T-helper 22 cell (primary cell): ENCODE measurements at places on chromosomes 12 and 14.

DNA sequence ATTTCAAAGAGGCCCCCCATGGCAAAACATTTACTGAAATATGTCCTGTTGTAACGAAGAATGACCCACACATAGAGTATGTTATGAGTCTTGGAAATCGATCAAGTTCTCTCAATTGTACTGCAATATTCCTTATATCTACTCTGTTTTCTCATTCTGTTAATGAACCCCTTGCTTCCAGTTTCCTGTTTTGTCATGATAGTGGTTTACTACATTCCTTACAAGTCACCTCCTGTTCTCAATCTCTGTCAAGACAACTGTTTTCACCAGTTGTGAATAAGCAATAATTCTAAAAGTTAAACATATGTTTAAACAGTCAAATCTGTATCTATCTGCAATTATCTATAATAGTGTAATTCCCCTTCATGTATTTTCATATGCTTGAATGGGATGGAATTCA is 16.4 kb upstream of the ARID2 start:
- DNase-seq = no peak

- no peak for DNase-seq
Measured at GRCh38 chr12:5798242-5799015, 146.6 kb downstream of the ANO2 start.

GRCh38 chr12:109377139-109377685 is 29.5 kb downstream of the MYO1H start:
- no peak for DNase-seq

DNA sequence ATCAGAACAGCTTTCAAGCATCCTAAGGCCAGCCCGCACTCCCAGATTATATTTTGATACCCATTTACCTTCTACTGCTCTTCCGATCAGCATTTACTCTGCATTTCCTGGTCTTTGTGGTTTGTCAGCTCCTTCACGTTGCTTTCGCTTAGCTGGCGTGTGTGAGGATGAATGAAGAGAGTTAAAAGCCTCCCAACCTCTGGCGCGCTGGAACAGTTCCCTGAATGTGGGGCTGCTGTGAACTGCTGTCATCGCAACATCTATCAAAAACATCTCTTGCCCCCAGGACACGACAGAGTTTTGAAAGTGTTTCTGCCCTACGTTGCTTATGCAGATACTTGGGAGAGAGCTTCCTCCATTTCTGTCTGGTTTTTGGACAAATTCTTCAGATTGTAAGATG is 129.2 kb downstream of the KCNA5 start:
- DNase-seq = no peak

DNA sequence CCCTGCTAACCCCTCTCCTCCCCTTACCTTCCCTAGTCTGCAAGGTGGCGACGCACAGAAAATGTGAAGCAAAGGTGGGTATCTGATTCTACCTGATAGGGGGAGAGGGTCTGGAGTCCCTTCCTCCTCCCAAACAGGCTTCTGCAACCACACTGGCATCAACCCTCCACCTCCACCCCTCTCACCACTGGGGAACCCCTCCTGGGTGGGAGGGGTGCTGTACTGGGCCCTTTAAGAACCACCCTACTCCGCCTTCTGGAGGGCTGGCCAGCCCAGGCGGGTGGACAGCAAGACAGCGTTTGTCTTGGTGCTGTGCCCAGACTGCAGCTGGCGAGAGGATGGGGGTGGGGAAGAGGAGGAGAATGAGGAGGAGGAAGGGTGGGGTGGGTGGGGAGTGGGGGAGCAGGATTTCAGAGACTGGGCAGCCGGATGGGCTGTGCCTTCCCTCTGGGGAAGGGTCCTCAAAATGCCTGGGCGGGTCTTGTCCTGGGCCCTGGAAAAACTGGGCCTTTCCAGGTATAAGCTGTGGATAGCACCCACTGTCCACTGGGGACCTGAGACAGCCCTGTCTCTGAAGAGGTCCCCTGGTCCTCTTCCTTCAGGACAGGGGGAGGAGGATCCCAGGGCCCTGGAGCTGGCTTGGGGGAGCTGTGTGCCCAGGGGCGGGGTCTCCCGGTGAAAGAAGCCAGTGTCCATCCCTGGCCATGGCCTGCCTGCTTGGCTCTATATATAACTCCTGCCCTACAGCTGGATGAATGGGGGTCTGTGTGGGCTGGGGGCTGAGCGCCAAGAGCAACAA is 2.8 kb downstream of the TNS2 start:
- no peak for DNase-seq

DNA sequence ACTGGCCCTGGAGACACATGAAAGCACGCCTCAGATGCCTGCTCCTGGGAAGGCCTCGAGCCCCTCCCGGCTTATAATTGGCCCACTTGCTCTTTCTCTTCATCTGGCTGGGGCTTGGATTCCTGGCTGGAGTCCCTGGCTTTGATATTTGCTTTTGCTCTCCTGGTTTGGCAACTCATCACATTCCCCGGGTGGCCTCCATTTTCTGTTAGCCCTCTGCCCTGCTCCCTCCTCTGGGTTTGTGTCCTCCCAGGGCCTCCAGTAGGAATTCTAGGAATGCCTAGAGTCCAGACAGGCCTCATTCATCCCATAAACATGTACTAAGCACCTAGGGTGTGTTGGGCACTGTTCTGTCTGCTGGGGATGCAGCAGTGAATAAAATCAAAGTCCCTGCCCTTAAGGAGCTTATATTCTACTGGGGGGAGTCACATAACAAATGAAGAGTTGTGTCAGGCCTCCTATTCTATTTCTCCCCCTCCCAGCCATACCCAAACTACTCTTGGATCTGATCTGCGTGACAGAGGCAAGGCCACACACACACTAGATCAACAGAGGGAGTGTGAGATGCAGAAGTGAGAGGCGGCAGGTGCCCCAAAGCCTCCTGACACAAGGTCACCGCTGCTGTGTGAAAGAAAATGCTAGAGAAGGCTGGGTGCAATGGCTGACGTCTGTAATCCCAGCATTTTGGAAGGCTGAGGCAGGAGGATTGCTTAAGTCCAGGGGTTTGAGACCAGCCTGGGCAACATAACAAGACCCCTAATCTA is 21.3 kb upstream of the TSPAN9 start:
- no peak for DNase-seq

- DNase-seq = no peak
Measured at GRCh38 chr12:2613326-2614073, 181.3 kb upstream of the FKBP4 start.

DNA sequence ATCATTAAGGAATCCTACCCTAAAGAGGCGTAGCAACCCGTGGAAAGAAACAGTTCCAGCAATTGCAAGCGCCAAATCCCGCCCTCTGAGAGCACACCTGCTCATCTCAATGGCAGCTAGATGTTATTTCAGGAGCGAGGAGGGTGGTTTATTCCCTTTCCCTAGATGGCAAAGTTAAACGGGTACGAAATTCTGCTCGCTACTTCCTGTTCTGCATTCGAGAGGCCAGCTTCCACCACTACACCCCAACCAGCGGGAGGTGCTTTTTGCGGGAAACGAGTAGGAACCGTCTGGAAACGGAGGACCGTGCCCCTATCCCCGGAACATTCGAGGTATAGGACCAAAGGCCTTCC is 536 bp downstream of the VPS29 start:
- DNase-seq = no peak

- no peak for DNase-seq
Measured at GRCh38 chr12:108131657-108132126, 2.6 kb downstream of the WSCD2 start.

DNA sequence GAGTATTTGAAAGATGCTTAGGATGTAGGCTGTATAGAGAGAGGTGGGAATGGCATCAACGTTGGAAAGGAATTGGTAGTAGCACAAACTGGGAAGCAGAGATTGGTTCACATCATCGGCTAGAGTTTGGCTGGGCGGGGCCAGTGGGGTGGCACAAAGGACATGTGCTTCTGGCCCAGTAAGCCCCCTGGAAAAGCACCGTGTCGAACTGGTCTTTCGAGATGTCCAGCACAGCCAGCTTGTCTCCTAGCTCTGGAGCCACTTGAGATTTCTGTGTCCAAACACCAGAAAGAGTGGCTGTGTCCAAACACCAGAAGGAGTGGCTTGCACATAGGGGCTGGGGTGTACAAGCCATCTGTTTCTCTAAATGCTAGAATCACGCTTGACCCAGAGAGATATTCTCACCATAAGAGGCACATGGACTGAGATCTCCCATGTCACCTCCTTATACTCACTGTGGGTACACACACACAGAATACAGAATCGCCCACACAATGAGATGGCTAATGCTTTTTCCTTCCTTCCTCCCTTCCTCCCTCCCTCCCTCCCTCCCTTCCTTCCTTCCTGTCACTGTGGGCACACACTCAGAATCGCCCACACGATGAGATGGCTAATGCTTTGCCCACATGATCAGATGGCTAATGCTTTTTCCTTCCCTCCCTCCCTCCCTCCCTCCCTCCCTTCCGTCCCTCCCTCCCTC is 41.8 kb upstream of the KCNK13 start:
- DNase-seq = no peak

DNA sequence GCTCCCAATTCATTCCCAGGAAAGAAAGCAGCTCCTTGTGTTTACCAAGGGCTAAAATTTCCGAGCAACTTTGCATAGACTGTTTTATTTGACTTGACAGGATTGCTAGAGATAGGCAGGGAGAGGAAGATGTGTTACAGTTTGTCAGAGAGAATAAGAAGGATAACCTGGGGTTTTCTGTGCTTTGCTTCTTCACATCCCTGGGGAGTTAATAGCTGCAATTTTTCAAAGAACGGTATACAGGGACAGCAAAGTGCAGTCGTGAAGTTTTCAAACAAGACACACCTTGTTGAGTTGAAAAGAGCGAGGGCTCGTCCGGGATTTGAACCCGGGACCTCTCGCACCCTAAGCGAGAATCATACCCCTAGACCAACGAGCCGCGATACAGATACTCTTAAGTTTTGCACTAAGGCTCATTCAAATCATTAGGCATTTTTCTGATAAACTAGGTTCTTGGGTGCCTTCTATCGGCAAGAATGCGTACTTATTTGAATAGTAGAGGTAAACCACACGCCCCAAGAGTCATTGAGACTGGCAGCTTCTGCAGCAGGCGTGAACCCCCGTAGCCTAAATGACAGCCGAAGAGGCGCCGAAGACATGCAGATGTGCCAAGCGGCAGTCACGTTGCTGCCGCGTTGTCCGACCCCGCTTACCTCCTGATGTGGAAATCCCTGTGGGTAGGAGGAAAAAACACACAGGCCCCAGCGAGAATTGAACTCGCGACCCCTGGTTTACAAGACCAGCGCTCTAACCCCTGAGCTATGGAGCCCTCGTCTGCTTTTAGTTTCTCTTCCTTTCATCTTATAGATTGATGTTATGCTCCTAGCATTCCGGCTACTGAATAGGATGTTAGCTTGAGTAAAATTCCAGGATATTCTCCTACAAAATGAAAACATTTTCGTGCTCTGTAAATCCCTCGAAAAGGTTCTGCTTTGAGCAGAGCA is 22.2 kb upstream of the RNASE12 start:
- peak; percentile 66 for DNase-seq

- DNase-seq = no peak
Measured at GRCh38 chr12:53486736-53487487, 12.3 kb downstream of the MAP3K12 start.

DNA sequence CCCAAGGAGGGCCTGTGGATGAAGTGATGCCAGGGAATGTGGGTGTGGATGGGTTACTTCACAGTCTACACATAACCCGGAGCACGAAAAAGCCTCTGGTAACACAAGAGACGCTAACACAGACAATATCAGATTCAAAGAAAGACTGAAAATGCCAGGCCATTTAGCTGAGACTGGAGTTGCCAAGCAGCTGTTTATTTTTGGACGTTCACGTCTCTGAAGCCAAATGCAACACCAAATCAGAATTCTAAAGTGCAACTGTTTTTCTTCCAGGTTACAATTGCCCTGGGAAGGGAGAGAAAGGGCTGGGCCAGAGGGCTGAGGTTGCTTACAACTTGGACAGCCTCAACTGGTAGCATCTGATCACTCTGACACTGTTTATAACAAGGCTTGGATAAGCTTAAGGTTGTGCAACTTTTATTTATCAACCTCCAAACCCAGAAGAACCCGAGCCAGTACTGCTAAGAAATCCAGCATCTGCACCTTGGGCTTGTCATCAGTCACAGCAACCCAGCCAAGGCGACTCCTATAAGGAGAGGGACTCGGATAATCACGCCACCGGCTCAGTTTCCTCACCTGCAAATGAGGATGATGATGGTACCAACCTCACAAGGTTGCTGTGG is 24.8 kb downstream of the NUAK1 start:
- DNase-seq = no peak

DNA sequence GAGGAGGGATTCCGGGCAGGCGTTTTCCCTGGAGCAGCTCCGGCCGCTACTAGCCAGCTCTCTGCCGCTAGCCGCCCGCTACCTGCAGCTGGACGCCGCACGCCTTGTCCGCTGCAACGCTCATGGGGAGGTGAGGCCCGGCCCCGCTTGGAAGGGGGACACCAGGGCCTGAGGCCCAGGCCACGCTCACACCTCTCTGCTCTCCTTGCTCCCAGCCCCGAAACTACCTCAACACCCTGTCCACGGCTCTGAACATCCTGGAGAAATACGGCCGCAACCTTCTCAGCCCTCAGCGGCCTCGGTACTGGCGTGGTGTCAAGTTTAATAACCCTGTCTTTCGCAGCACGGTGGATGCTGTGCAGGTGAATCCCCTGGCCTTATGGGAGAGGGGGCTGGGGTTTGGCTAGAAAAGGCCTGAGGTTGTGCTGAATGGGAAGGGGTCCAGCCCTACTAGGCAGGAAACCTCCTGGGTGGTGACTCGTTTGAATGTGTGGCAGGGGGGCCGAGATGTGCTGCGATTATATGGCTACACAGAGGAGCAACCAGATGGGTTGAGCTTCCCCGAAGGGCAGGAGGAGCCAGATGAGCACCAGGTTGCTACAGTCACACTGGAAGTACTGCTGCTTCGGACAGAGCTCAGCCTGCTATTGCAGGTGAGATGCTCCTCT is 597 bp downstream of the RNF31 start:
- no peak for DNase-seq

DNA sequence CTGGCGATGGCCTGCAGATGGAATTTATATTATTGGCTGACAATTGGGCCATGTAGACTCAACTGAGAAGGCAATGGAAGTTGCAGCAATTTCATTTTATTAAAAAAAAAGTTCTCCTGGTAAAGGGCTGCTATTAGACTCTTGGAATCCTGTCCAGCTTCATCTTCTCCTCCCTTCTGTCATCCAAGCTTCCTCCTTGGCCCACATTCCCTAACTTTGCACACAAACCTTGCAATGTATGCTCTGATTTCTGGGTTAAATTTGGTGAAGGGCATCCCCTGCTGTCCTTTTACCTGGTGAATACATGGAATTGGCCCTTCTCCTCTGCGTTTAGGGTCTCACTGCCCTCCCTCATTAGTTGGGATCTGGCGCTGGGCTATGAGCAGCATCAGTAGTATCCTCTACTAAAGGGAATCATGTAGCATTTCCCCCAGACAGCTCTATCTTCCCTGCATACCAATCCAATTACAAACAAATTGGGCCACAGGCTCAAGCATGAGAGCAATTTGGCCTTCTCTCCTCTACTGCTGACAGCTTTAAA is 336.9 kb downstream of the BMP4 start:
- DNase-seq = no peak
